ENCODE measurements at places on chromosomes 3 and 15. TPM values are rescaled to one million over a fixed set of nuclear protein-coding genes. Genes with fewer than 3 reads are reported as not detected.

The RBPMS2 gene
- total RNA-seq: 0.30 TPM

The MEX3B gene
- 9.8 TPM for total RNA-seq

The ANKUB1 gene
- total RNA-seq: 3.3 TPM

The PARP15 gene
- 0.79 TPM for total RNA-seq

The TTC21A gene
- 13.4 TPM for total RNA-seq

The PP2D1 gene
- total RNA-seq: not detected

The FBXW12 gene
- total RNA-seq: 0.99 TPM

The SKOR1 gene
- total RNA-seq: 3.0 TPM

The HCLS1 gene
- 7.7 TPM for total RNA-seq

The SLITRK3 gene
- 20.2 TPM for total RNA-seq

The FANCD2OS gene
- not detected for total RNA-seq

- no peaks in the 10 kb centered on the region for H3K36me3 ChIP-seq
- H3K4me3 ChIP-seq: no peak overlapping the region
- H3K4me1 ChIP-seq: no peaks in the 10 kb centered on the region
These were observed 19.9 kb upstream of the CHST2 start for GRCh38 chr3:143099690-143100089.

DNA sequence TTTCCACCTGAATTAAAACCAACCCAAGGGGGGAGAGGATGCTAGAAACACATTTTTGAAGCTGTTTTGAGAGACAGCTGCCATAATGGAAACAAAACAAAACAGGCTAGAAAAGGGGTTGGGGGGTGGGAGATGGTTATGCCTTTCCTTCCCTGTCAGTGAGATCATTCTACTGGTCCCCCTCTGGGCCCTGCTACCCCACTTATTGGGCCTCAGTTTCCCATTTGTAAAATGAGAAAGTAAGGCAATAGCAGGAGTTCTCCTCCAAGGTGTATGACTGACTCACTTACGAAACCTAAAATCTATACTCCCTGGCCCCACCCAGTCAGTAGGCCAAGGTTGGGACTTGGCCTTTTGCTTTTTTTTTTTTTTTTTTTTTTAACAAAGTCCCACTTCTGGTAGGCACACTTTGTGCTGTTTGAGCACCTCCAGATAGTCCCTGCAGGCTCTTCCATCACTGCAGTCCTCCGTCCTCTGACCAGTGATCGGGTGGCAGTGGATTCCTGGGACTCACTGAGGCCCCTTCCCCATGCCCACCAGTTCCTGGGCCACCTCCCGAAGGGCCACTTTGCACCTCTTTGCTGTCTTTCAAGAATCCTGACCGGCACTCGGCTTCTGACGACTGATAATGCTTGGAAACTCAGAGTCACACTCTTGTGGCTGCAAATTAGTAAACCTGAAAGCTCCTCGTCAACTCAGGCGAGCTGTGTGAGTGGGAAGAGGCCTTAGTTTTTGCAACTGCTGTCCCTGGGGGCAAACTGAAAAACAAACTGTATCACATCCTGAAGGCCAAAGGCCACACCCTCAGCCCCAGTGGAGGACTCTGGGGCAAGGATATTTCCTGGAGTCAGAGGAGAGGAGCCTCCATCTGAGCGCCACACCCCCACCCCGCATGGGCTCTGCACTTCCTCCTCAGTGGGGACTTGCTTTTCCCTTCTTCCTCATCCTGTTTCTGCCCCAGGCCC is 6.7 kb upstream of the PSTPIP1 start:
- no peak for DNase-seq
- H3K4me3 ChIP-seq: no peak overlapping the region
- no peak overlapping the region for H3K27ac ChIP-seq
- no peaks in the 10 kb centered on the region for H3K27me3 ChIP-seq

- H3K27ac ChIP-seq: no peak overlapping the region
- no peaks in the 10 kb centered on the region for H3K4me1 ChIP-seq
- H3K27me3 ChIP-seq: no peaks in the 10 kb centered on the region
- no peaks in the 10 kb centered on the region for H3K36me3 ChIP-seq
- DNase-seq: no peak
These were observed 396.8 kb upstream of the TBL1XR1 start for GRCh38 chr3:177594096-177594495.

GRCh38 chr3:105967117-105967516 is 98.3 kb upstream of the CBLB start:
- no peak overlapping the region for H3K4me3 ChIP-seq
- no peak for DNase-seq
- H3K27ac ChIP-seq: no peak overlapping the region
- no peaks in the 10 kb centered on the region for H3K27me3 ChIP-seq
- no peaks in the 10 kb centered on the region for H3K4me1 ChIP-seq
- no peaks in the 10 kb centered on the region for H3K36me3 ChIP-seq

DNA sequence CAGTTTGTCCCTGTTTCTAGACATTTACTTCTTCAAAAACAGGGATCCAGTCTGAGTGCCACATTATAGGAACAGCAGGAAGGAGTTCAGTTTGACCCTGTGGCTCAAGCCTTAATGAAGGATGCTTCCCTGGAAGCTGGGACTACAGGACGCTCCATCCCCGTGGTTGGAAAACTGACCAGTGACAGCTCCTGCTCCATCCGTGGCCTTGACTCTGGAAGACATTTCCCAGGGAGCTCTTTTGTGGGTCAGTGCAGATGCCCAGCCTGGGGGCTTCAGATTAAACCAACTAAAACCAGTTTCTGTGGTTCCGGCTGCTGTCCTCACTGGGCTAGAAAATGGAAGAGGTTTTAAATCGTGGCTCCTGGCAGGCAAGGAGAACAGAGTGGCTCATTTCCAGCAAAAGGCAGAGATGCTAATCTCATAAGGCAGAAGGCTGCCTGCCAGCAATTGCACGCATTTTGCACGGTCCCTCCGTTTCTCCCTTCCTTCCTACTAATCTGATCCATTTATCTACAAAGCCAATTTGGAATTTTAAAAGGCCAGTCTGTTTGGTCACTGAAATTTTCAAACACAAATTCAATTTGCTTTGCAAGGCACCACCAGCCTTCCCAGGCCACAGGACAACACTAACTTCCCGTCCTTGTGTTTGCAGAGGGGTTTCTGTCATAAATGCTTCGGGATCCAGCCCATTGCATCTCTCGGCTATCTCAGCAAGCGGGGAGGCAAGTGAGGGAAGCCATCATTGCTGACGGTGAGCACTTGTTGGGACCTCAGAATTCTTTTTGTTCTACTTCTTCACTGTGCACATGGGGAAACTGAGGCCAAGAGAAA is 6.2 kb upstream of the SSUH2 start:
- peaks cover 13% of the 10 kb centered on the region for H3K4me1 ChIP-seq
- H3K36me3 ChIP-seq: no peaks in the 10 kb centered on the region
- DNase-seq: peak; percentile 64
- H3K27ac ChIP-seq: no peak overlapping the region

- H3K36me3 ChIP-seq: no peaks in the 10 kb centered on the region
- no peak overlapping the region for H3K4me3 ChIP-seq
- no peak for DNase-seq
- H3K27ac ChIP-seq: no peak overlapping the region
- H3K27me3 ChIP-seq: no peaks in the 10 kb centered on the region
These were observed 55.8 kb upstream of the FAM98B start for GRCh38 chr15:38398134-38398533.

- H3K27ac ChIP-seq: no peak overlapping the region
- no peaks in the 10 kb centered on the region for H3K4me1 ChIP-seq
- H3K36me3 ChIP-seq: no peaks in the 10 kb centered on the region
These were observed 225.4 kb downstream of the SI start for GRCh38 chr3:164852866-164853265.

- H3K4me1 ChIP-seq: no peaks in the 10 kb centered on the region
- no peaks in the 10 kb centered on the region for H3K27me3 ChIP-seq
- no peak overlapping the region for H3K4me3 ChIP-seq
These were observed 22.1 kb downstream of the PDE8A start for GRCh38 chr15:85003593-85004312.

GRCh38 chr3:42823351-42823750 is 14.1 kb downstream of the ACKR2 start:
- H3K4me1 ChIP-seq: no peaks in the 10 kb centered on the region
- no peaks in the 10 kb centered on the region for H3K36me3 ChIP-seq
- no peak for DNase-seq
- H3K4me3 ChIP-seq: no peak overlapping the region
- no peaks in the 10 kb centered on the region for H3K27me3 ChIP-seq

GRCh38 chr3:70556056-70556455 is 243.6 kb upstream of the MDFIC2 start:
- H3K27me3 ChIP-seq: no peaks in the 10 kb centered on the region
- H3K27ac ChIP-seq: no peak overlapping the region
- H3K4me3 ChIP-seq: no peak overlapping the region
- no peaks in the 10 kb centered on the region for H3K4me1 ChIP-seq

- H3K4me3 ChIP-seq: no peak overlapping the region
- peak overlapping the region; percentile 65 for H3K27ac ChIP-seq
- H3K4me1 ChIP-seq: peaks cover 14% of the 10 kb centered on the region
These were observed 357.5 kb downstream of the FOXP1 start for GRCh38 chr3:71225951-71226564.

DNA sequence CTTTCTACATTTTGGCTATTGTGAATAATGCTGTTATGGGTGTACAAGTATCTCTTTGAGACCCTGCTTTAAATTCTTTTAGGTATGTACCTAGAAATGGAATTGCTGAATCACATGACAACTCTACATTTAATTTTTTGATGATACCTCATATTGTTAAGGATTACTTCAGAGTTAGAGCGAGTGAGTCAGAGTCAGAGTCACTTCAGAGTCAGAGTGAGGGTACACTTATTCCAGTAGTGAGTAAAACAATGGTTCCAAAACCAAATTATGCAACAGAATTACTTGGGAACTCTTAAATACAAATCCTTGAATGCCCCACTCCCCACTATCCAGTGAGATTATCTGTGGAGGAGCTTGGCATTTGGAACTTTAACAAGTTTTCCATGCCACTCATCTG is 50.3 kb upstream of the SNRK start:
- H3K27me3 ChIP-seq: no peaks in the 10 kb centered on the region
- no peak for DNase-seq
- H3K4me3 ChIP-seq: no peak overlapping the region
- no peaks in the 10 kb centered on the region for H3K4me1 ChIP-seq
- no peaks in the 10 kb centered on the region for H3K36me3 ChIP-seq

DNA sequence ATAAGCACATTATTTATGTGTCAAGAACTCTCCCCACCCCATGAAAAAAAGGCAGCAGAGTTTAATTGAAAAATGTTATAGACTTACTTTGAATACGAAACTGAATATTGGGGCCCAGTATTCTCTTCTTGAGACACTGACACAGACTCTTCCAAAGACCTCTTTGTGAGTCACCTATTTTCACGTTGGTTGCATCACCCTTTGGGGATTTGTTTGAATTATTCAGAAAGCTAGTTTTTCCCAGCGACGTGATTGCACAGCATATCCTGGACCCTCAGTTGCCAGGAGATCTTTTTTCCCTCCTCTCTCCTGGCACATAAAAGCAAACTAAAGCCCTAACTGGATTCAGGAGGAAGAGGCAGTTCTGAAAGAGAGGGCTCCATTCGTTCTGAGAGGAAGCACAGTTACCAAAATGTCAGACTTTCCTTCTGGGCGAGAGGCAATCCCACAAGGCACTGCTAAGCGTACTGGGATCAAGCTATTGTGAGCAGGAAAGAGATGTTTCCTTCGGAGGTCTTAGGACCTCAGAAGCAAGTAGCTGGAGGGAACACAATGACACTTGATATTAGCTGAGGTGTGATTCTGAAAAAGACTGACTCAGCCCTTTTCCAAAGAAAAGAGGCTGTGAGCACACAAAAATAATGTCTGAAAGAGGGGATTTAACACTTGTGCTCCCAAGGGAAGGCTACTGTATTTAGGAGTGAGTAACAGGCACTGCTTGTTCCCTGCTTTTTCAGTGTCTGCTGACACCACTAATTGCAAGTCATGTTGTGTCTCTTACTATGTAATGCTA is 65.8 kb upstream of the CADPS start:
- H3K4me1 ChIP-seq: no peaks in the 10 kb centered on the region
- peak overlapping the region; percentile 26 for H3K27ac ChIP-seq
- H3K36me3 ChIP-seq: no peaks in the 10 kb centered on the region
- DNase-seq: no peak
- no peaks in the 10 kb centered on the region for H3K27me3 ChIP-seq

DNA sequence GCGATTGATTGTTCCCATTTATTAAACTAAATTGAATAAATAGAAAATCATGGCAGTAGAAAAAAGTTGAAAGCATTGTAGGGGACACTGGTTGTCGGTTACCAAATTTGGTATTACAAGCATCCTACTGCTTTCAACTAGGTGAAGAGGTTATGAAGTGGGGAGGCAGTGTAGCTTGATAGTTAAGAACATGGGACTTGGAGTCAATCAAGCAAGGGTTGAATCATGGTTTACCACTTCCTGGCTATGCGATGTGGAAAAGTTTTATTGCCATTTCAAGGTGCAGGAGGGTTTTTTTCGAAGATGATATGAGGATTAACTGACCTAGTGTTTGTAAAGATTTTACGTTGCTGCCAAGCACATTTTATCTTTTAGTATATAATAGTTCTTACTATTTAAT is 318.2 kb upstream of the KCNH8 start:
- no peak for DNase-seq
- no peak overlapping the region for H3K27ac ChIP-seq
- no peaks in the 10 kb centered on the region for H3K4me1 ChIP-seq

- DNase-seq: no peak
- no peak overlapping the region for H3K27ac ChIP-seq
- no peaks in the 10 kb centered on the region for H3K36me3 ChIP-seq
- H3K4me1 ChIP-seq: no peaks in the 10 kb centered on the region
These were observed 48.1 kb upstream of the NPAP1 start for GRCh38 chr15:24627443-24627842.

- H3K4me1 ChIP-seq: peaks cover 6% of the 10 kb centered on the region
- peaks cover 2% of the 10 kb centered on the region for H3K27me3 ChIP-seq
- H3K27ac ChIP-seq: no peak overlapping the region
- no peaks in the 10 kb centered on the region for H3K36me3 ChIP-seq
- no peak overlapping the region for H3K4me3 ChIP-seq
- no peak for DNase-seq
These were observed 5.6 kb downstream of the MYO1E start for GRCh38 chr15:59367022-59367451.

- H3K36me3 ChIP-seq: no peaks in the 10 kb centered on the region
- no peak for DNase-seq
- no peak overlapping the region for H3K4me3 ChIP-seq
- no peak overlapping the region for H3K27ac ChIP-seq
- H3K4me1 ChIP-seq: no peaks in the 10 kb centered on the region
These were observed 91.0 kb upstream of the CHMP2B start for GRCh38 chr3:87136066-87136596.

GRCh38 chr3:130939753-130940152 is 45.9 kb downstream of the ATP2C1 start:
- no peaks in the 10 kb centered on the region for H3K27me3 ChIP-seq
- H3K4me1 ChIP-seq: no peaks in the 10 kb centered on the region
- no peak overlapping the region for H3K27ac ChIP-seq
- DNase-seq: no peak

DNA sequence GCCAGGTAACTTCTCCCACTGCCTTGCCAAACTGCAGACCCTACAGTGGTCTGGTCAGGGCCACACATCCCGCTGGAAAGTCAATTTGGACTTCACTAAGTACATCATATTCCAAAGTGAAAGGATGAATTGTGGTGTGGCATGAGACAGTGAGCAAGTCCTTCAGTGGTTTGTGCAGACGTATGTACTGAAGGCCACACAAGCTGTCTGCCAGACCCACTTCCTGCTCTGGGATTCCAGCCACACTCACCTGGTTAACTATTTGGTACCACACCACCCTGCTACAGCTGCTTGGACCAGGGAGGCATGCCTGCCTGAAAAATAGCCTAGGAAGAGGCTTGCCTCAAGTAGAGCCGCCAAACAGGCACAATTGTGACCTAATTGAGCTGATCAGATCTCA is 94.1 kb upstream of the STRIT1 start:
- no peaks in the 10 kb centered on the region for H3K36me3 ChIP-seq
- peaks cover 10% of the 10 kb centered on the region for H3K4me1 ChIP-seq
- H3K27me3 ChIP-seq: no peaks in the 10 kb centered on the region

GRCh38 chr3:151425627-151426340 is 35.1 kb downstream of the IGSF10 start:
- H3K27ac ChIP-seq: no peak overlapping the region
- H3K4me3 ChIP-seq: no peak overlapping the region
- no peaks in the 10 kb centered on the region for H3K4me1 ChIP-seq
- peaks cover 6% of the 10 kb centered on the region for H3K36me3 ChIP-seq
- no peak for DNase-seq
- no peaks in the 10 kb centered on the region for H3K27me3 ChIP-seq

All from spinal cord (tissue), 10 donors.